ENCODE measurements at places on chromosomes 13 and 19. TPM values are rescaled to one million over a fixed set of nuclear protein-coding genes. Genes with fewer than 3 reads are reported as not detected.

ZNF541 gene
- total RNA-seq, result 0.27 TPM

METTL21C gene
- total RNA-seq, result 1.8 TPM

ZNF584 gene
- 17.1 TPM for total RNA-seq

CYP4F11 gene
- total RNA-seq, result not detected

PRTN3 gene
- total RNA-seq, result not detected

C19orf85 gene
- not detected for total RNA-seq

NCCRP1 gene
- not detected for total RNA-seq

FXYD7 gene
- total RNA-seq, result not detected

HCN2 gene
- 0.08 TPM for total RNA-seq

ARHGAP33 gene
- 5.3 TPM for total RNA-seq

DNA sequence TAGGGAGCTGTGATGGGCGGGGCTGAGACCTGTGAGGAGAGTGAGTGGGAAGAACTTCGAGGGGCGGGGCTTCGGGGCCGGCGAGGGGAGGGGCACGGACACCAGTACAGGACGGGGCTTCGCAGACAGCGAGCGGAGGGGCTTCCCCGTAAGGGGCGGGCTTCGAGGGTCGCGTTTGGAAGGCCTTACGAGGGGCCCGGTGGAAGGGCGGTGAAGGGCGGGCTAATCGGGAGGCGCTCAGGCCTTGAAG lies 4.1 kb upstream of the EMP3 start:
- peak; percentile 67 for DNase-seq

GRCh38 chr19:7871437-7872305 lies 2.5 kb downstream of the PRR36 start:
- DNase-seq, result peak; percentile 97

DNA sequence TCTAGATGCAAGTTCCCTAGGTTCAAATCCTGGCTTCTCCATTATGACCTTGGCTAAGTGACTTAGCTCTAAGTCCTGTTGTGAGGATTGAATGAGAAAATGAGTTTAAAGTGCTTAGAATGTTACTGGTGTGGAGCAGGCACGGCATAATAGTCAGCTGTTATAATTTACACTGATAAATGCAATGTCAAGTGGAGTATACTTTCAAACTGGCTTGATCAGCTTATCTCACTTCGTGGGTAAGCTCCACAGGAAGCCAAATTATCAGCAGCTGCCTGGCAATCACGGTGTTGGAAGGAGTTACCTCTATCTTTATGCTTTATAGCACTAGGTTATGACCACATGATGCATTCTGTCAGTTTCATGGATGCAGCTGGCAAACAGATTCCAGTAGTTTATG lies 272.8 kb downstream of the OLFM4 start:
- DNase-seq, result no peak

DNA sequence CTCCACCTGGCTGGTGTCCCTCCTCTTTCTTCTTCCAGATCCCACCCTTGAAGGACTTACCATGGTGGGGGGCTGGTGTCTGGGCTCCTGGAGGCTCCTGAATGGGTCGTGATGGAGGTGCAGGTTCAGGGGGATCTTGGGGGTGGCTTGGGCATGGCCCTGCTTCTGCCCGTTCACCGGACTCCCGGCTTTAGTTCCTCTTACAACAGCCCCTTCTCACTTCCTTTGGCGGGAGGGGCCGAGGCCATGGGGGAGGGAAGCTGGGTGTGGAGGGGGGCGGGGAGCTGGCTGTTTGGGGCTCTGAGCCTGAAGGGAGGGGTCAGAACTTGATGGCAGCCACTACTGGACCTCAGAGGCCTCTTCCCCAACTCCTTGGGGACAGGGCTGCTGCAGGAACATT lies at the start of gene MYO1F:
MYO1F (minus strand) TSS at position 196 of the 400 bp plus-strand sequence; CDS start at position 63, 133 bp downstream.
- DNase-seq, result no peak

DNA sequence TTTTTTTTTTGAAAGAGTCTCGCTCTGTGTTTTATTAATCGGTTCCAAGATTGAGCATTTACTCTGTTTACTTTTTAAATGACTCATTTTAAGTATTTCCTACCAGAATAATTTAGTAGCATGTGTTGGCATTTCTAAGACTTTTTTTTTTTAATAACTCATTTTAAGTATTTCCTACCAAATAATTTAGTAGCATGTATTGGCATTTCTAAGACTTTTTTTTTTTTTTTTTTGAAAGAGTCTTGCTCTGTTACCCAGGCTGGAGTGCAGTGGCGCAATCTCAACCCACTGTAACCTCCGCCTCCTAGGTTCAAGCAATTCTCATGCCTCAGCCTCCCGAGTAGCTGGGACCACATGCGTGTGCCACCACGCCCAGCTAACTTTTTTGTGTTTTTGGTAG lies 13.1 kb downstream of the SETDB2 start:
- peak; percentile 11 for DNase-seq

- DNase-seq, result no peak
Measured at GRCh38 chr13:69094485-69094884, 1013.1 kb upstream of the ATXN8OS start.

- DNase-seq, result no peak
Measured at GRCh38 chr19:57321116-57321515, 844 bp downstream of the ZNF543 start.

GRCh38 chr13:31980830-31981229 lies 50.7 kb upstream of the FRY start:
- no peak for DNase-seq

- DNase-seq, result no peak
Measured at GRCh38 chr13:76300688-76301087, 585.5 kb downstream of the KCTD12 start.

DNA sequence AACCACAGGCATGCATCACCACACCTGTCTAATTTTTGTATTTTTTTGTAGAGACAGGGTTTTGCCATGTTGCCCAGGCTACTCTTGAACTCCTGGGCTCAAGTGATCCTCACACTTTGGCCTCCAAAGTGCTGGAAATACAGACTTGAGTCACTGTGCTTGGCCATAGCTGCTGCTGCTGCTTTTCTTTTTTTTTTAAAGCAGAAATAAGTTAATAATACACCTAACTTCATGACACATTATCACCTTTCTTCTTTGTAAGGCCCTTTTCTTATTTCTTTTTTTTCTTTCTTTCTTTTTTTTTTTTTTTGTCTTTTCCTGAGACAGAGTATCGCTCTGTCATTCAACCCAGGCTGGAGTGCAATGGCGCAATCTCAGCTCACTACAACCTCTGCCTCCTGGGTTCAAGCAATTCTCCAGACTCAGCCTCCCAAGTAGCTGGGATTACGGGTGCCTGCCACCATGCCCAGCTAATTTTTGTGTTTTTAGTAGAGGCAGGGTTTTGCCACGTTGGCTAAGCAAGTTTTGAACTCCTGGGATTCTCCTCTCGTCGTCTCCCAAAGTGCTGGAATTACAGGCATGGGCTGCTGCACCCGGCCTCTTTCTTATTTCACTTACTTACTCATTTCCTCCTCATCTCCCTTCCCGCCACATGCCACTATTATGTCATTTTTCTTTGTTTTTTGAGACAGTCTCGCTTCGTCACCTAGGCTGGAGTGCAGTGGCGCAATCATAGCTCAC lies 8.7 kb downstream of the SHKBP1 start:
- peak; percentile 45 for DNase-seq

- no peak for DNase-seq
Measured at GRCh38 chr13:111213964-111214726, 99.0 kb downstream of the ARHGEF7 start.

- DNase-seq, result peak; percentile 41
Measured at GRCh38 chr19:47107202-47107952, 6.2 kb downstream of the ZC3H4 start.

DNA sequence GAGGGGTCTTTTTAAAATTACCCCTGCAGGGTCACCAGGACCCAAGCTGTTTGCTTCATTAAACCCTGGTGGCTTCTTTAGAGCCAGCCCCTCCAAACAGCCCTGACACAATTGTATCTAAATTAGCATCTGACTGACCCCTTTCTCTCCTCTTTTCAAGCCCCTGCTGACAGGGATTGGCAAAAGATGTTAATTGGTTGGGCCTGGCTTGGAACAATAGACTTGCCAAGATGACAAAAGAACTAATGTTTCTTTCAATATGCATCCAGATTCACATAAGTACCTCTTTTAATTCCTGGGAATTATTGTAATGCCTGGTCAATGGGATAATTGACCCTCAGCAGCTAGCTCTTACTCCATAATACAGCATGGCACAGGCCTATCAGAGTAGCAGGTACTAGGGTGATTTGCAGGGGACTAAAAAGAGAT lies 140.8 kb downstream of the SHISA2 start:
- DNase-seq, result no peak

GRCh38 chr19:6800991-6801484 lies 28.5 kb downstream of the VAV1 start:
- DNase-seq, result peak; percentile 43

DNA sequence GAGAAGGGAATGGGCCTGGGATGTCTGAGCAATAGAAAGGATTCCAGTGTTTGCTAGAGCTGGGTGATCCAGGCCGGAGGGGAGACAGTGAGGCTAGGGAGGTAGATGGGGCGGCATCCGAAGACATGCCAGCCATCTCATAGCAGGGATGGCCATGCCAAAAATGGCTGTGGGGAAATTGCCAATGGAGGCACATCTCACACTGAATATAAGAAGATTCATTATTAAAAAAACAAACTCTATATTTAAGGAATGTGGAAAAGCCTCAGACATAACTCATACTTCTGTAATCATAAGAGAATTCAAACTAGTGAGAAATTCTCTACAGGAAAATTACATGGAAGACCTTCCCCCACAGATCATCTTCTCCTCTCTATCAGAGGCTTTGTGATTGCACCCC lies 289.2 kb downstream of the FGF9 start:
- DNase-seq, result no peak

DNA sequence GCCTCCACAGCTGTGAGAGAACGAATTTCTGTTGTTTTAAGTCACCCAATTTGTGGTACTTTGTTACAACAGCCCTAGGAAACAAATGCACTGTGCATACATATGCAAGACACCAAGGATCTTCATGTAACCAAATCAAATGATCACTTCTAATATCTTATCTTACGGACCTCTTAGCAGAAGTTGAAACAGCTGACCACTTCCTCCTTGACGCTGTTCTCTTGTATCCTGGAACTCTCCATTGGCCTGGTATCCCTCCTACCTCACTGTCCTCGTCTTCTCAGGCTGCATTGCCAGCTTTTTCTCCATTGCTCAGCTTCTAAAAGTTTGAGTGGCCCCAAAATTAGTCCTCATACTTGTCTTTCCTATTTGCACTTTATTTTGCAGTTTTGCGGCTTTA lies 200.4 kb downstream of the DLEU7 start:
- DNase-seq, result no peak

DNA sequence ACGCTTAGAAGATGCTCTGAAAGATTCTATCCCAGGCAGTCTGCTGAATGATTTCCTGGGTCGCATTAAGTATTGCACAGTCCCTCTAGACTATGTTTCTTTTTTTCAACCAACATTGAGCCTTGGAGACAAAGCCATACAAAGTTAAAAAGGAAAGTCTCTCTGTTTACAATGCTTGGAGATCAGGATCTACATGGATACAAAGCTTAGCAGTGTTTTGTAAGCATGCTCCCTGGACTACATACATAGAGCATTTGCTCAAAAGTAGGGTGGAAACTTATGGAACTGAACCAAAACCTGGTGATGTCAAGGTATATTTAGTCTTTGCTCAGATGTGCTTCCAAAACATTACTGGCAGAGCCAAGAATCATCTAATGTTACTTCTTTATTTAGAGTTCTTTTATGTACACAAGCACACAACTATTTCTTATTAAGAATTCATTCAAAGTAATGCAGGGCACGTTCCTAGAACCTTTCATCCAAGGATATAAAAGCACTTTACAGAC lies 241.2 kb downstream of the ABCC4 start:
- DNase-seq, result no peak

- no peak for DNase-seq
Measured at GRCh38 chr19:33616857-33617256, 4.9 kb upstream of the CHST8 start.

DNA sequence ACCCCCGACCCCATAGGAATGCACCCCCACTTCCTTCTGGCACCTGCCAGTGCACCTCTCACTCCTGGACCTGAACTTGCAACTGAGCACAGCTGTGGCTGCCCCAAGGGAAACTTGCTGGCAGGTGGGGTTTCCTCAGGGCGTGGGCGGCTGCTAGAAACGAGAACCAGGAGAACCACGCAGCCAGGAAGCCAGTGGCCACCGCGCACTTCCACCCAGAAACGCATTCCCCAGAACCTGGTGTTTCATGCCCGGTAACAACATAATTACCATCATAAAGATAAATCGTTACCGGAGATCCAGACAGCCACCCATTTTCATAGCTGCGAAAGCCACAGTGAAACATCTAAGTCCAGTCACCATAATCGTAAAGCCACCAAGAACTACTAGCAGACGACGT lies 75.2 kb upstream of the C13orf46 start:
- no peak for DNase-seq

DNA sequence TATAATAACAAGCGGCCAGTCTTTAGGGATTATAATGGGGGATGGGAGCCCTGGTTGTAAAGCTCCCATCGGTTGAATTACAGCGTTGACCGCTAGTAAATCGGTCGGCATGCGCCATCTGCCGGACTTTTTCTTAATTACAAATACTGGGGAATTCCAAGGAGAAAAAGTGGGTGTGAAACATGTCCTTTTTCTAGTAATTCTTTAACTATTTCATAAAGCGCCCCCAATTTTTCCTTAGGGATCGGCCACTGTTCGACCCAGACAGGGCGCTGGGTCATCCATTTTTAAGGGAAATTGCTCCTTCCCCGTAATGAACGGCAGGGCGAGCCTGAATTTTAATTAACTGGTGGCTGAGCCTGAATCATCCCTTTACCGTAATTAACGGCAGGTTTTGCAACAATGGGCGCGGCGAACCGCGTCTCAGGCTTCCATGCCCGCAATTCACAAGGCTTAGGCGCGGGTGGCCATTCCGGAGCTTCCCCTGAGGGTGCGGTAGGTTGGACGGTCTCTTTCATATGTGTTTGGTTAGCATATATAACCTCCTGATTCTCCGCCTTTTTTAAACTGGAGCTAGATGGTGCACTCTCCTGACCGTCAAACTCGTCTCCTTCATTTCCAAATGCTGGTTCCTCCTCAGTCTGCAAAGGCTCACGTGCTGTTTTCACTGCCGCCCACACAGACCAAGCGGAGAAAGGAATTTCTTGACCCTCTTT lies 30.2 kb upstream of the EVI5L start:
- peak; percentile 82 for DNase-seq

- peak; percentile 93 for DNase-seq
Measured at GRCh38 chr19:45885556-45886426, at the start of gene IRF2BP1. TSS of gene IRF2BP1 (minus strand) at chr19:45886141. CDS start at chr19:45885774, 367 bp downstream.

GRCh38 chr13:50267917-50268316 lies 252.7 kb downstream of the KCNRG start:
- no peak for DNase-seq

GRCh38 chr13:51729866-51730553 lies 74.0 kb downstream of the DHRS12 start:
- peak; percentile 84 for DNase-seq

Data from fibroblast of the aortic adventitia (primary cell).